ENCODE measurements at places on chromosomes 3 and 15.

GRCh38 chr15:77035999-77036471, 34.9 kb downstream of the TSPAN3 start:
- peaks cover 32% of the 10 kb centered on the region for H3K36me3 ChIP-seq
- peak overlapping the region; percentile 52 for H3K27ac ChIP-seq
- DNase-seq = no peak
- H3K27me3 ChIP-seq = peaks cover 1% of the 10 kb centered on the region
- H3K4me1 ChIP-seq = peaks cover 9% of the 10 kb centered on the region

- no peaks in the 10 kb centered on the region for H3K36me3 ChIP-seq
- peaks cover 5% of the 10 kb centered on the region for H3K27me3 ChIP-seq
- no peak overlapping the region for H3K27ac ChIP-seq
Observed at GRCh38 chr3:186653984-186654383, 11.8 kb upstream of the HRG start.

DNA sequence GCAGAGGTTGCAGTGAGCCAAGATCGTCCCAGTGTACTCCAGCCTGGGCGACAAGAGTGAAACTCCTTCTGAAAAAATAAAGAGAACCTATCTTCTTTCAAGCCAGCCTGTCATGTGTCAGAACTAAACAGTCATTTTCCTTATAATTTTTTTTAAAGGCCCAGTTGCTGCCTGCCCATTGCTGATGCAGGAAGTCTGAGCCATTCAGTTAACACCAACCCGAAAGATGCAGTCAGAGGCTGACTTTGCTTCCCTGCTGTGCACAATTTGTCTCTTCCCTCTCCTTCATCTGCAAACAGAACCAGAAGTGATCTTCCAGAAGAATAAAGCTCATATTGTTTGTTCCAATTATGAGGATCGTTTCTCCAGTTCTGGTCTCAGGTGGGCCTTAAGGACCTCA, 220.6 kb downstream of the SLCO3A1 start:
- H3K4me3 ChIP-seq = no peak overlapping the region
- no peaks in the 10 kb centered on the region for H3K27me3 ChIP-seq
- no peak overlapping the region for H3K27ac ChIP-seq
- no peak for DNase-seq
- H3K36me3 ChIP-seq = peaks cover 1% of the 10 kb centered on the region
- H3K4me1 ChIP-seq = peaks cover 45% of the 10 kb centered on the region

GRCh38 chr15:61364871-61365270, 135.8 kb upstream of the RORA start:
- DNase-seq = no peak
- H3K36me3 ChIP-seq = no peaks in the 10 kb centered on the region
- no peak overlapping the region for H3K4me3 ChIP-seq
- no peak overlapping the region for H3K27ac ChIP-seq

- no peaks in the 10 kb centered on the region for H3K4me1 ChIP-seq
- H3K27ac ChIP-seq = no peak overlapping the region
- H3K4me3 ChIP-seq = no peak overlapping the region
- H3K27me3 ChIP-seq = no peaks in the 10 kb centered on the region
- no peak for DNase-seq
Observed at GRCh38 chr15:42151141-42151561, 5.3 kb downstream of the PLA2G4F start.

- H3K4me3 ChIP-seq = peak overlapping the region; percentile 95
- peaks cover 36% of the 10 kb centered on the region for H3K36me3 ChIP-seq
- DNase-seq = peak; percentile 34
Observed at GRCh38 chr3:156675830-156676767, 1.7 kb downstream of the TIPARP start.

GRCh38 chr3:120350401-120350941, 1.3 kb upstream of the LRRC58 start:
- H3K27me3 ChIP-seq = peaks cover 4% of the 10 kb centered on the region
- H3K36me3 ChIP-seq = peaks cover 25% of the 10 kb centered on the region
- no peak for DNase-seq
- H3K4me3 ChIP-seq = peak overlapping the region; percentile 93

GRCh38 chr3:101548527-101549105, 13.1 kb upstream of the TRMT10C start:
- H3K27me3 ChIP-seq = no peaks in the 10 kb centered on the region
- no peak for DNase-seq
- no peaks in the 10 kb centered on the region for H3K36me3 ChIP-seq
- no peak overlapping the region for H3K4me3 ChIP-seq

DNA sequence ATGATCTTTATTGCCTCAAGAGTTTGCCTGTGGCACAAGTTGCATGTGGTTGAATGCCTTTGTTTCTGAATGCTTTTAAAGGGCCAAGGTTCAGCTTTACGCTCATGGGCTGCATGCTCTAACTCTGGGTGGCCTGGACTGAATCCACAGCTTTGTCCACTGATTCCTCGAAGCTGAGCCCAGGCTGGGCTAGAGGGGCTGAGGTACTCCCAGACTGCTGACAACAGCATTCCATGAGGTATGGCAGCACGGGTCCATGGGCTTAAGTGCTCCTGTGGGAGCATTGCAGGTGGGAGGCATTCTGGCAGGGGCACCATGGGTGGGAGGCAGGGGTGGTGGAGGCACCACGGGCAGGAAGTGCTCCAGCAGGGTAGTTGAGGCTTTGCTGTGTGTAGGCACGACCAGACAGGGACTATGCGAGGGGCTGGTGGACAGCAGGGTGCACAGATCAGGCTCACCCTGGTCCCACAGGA, 61.6 kb downstream of the GLCE start:
- DNase-seq = no peak
- H3K27me3 ChIP-seq = no peaks in the 10 kb centered on the region
- no peaks in the 10 kb centered on the region for H3K4me1 ChIP-seq
- H3K27ac ChIP-seq = no peak overlapping the region

DNA sequence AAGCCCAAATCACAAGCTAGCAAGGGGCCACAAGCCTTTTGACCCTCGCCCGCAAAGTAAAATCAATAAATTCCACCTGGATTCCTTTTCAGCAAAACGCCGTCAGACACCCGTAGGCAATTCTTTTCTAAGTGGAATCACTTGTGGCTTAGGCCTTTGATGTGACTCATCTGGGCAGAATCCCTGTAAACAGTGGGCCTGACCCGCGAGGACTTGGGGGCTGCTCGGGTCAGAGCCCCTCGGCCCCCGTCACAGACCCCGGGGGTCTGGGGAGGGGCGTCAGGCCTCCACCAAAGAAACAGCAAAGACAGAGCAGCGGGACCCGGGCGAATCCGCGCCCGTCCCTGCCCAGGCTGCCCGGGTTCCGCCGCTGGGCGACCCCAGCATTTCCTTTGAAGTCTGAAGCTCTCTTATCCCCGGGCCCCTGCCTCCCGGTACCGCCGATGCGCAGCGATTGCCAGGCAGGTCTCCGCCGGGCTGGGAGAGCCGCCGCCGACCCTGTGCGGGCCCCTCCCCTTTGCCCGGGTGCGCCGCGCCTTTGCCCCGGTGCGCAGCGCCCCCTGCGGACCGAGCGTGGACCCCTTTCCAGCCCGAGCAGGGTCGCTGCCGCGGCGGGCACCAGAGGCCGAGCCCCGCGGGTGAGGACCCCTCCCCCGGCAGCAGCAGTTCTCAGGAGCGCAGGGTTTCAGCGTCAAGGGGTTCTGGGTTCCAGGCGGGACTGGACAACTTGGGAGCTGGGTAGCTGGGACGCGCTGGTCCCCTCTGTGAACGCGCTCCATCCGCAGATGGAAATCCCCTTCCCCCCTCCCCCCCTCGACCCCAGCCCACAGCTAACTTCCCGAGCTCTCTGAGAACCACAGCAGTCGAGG, 178.3 kb downstream of the UACA start:
- no peak overlapping the region for H3K4me3 ChIP-seq
- peaks cover 9% of the 10 kb centered on the region for H3K4me1 ChIP-seq
- no peaks in the 10 kb centered on the region for H3K36me3 ChIP-seq
- DNase-seq = peak; percentile 60
- no peak overlapping the region for H3K27ac ChIP-seq
- peaks cover 38% of the 10 kb centered on the region for H3K27me3 ChIP-seq

- no peak overlapping the region for H3K4me3 ChIP-seq
- no peak overlapping the region for H3K27ac ChIP-seq
- DNase-seq = no peak
- peaks cover 9% of the 10 kb centered on the region for H3K4me1 ChIP-seq
Observed at GRCh38 chr3:15470849-15471248, 43.5 kb downstream of the EAF1 start.

DNA sequence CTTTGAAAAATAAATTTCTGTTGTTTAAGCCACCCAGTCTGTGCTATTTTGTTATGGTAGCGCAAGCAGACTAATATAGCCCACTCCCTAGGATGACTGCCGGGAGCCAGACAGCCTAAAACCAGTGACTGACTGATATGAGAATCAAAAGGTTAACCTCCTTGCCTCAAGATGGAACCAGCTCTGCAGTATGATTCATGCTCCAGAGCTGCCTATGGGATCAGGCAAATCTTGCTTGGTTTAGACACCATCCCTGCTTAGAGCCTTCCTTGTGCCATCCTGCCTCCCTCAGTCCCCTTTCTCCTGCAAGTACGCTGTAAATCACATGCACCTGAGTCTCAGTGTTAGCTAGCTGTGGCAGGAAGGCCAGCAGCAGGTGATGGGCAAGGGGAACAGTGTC, 39.3 kb downstream of the TRANK1 start:
- peaks cover 76% of the 10 kb centered on the region for H3K4me1 ChIP-seq
- H3K27ac ChIP-seq = no peak overlapping the region
- H3K4me3 ChIP-seq = no peak overlapping the region
- peaks cover 5% of the 10 kb centered on the region for H3K36me3 ChIP-seq

- no peak for DNase-seq
- H3K4me1 ChIP-seq = peaks cover 16% of the 10 kb centered on the region
- H3K36me3 ChIP-seq = no peaks in the 10 kb centered on the region
- no peak overlapping the region for H3K27ac ChIP-seq
- H3K4me3 ChIP-seq = no peak overlapping the region
Observed at GRCh38 chr3:50453907-50454306, 49.5 kb downstream of the CACNA2D2 start.

GRCh38 chr3:42728668-42729364, 26.2 kb upstream of the HHATL start:
- no peaks in the 10 kb centered on the region for H3K36me3 ChIP-seq
- no peak overlapping the region for H3K4me3 ChIP-seq
- no peak for DNase-seq
- H3K4me1 ChIP-seq = no peaks in the 10 kb centered on the region

DNA sequence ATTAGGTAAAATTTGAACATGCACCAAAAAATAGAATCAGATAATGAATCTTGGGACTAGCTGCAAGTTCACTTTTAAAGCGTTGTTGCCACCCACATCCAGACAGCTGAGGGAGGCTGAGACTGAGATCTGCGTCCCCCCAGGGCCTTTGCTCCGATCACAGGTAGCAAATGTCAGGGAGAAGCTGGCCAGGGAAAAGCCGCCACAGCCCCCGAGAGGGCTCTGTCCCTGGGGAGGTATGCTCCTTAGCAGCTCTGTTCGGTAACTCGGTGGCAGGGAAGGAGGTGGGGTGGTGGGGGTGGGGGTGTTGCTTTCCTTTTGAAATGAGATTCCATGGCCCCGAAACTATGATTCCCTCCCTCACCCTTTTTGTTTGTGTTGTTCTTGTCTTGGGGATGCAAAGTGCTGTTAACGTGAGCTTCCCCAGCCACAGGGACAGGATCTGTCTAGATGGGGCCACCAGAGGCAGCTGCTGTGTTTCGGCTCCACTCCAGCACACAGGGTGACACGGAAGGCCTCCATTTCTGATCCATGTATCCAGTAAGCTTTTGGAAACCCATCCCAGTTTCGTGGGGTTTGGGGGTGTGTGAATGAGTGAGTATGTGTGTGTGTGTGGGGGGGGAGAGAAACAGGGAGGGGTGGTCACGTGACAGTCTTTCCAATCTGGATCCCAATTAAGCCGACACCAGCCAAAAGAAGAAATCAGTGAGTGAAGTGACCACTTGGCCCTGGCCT, 1.1 kb upstream of the MINAR1 start:
- no peak overlapping the region for H3K27ac ChIP-seq
- peaks cover 52% of the 10 kb centered on the region for H3K27me3 ChIP-seq
- H3K36me3 ChIP-seq = no peaks in the 10 kb centered on the region
- peaks cover 5% of the 10 kb centered on the region for H3K4me1 ChIP-seq
- DNase-seq = no peak

GRCh38 chr3:31161889-31162288, 267.4 kb upstream of the GADL1 start:
- H3K27me3 ChIP-seq = no peaks in the 10 kb centered on the region
- DNase-seq = no peak
- H3K4me1 ChIP-seq = peaks cover 6% of the 10 kb centered on the region
- no peak overlapping the region for H3K27ac ChIP-seq

DNA sequence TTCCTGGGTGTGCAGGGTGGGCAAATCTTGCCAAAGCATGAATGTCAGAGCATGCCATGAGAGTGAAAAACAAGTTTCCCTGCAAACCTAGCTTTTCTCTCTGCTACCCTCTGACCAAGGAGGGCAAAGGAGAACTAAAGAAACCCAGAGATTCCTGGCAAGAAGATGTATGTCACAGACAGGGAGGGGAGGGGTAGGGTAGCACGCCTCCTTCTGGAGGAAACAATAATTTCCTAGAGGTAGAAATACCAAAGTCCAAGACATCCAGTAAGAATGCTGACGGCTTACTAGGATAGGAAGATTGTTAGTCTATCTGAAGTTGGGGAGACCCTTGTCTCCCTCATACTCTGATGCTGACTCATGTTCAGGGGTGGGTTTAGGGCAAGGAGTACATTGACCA, 203.9 kb downstream of the NR1D2 start:
- peaks cover 3% of the 10 kb centered on the region for H3K27me3 ChIP-seq
- H3K36me3 ChIP-seq = no peaks in the 10 kb centered on the region
- H3K27ac ChIP-seq = no peak overlapping the region
- no peak for DNase-seq
- peaks cover 3% of the 10 kb centered on the region for H3K4me1 ChIP-seq

DNA sequence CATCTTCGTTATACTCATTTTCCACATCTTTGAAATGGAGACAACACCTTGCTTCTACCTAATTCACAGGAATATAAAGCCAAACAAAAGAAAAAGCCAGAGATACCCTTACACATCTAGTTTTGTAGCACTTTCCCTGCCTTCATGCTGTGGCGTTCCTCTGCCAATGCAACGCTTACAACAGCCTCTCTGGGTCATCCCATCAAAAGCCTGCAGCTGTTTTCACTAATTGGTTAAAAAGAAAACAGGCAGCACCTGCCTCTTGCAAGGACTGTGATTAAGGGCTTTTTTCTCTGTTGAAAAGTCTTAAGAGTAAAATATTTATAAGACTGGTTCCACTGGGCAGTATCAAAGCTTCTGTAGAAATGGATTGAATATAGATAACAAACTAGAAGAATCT, 120.3 kb downstream of the FMN1 start:
- peaks cover 4% of the 10 kb centered on the region for H3K27me3 ChIP-seq
- H3K27ac ChIP-seq = no peak overlapping the region
- H3K4me1 ChIP-seq = no peaks in the 10 kb centered on the region
- DNase-seq = no peak
- no peak overlapping the region for H3K4me3 ChIP-seq
- H3K36me3 ChIP-seq = no peaks in the 10 kb centered on the region

DNA sequence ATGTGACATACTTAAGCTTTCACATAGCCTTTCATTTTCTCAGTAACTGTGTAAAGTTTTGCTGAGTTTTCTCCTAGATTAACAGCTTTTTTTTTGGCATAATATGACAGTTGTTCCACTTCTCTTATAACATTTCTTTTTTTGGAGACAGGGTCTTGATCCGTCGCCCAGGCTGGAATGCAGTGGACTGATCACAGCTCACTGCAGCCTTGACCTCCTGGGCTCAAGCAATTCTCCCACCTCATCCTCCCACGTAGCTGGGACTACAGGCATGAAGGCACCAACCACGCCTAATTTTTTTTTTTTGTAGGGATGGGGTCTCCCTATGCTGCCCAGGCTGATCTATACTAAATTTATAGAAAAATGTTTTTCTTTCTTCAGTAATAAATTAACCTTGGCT, 30.1 kb downstream of the DLG1 start:
- DNase-seq = no peak
- peaks cover 6% of the 10 kb centered on the region for H3K36me3 ChIP-seq
- H3K4me1 ChIP-seq = peaks cover 24% of the 10 kb centered on the region
- no peak overlapping the region for H3K27ac ChIP-seq
- no peak overlapping the region for H3K4me3 ChIP-seq
- H3K27me3 ChIP-seq = no peaks in the 10 kb centered on the region
